Activated CD4-positive, alpha-beta memory T cell treated with anti-CD3 and anti-CD28 coated beads for 36 hours (primary cell): ENCODE measurements at places on chromosomes 6 and 20. TPM values are rescaled to one million over a fixed set of nuclear protein-coding genes. Genes with fewer than 3 reads are reported as not detected.
A peak's percentile ranks its signal among the peaks of the same experiment; 100 is the strongest.

BFSP1 gene
- 0.36 TPM for total RNA-seq

SLPI gene
- not detected for total RNA-seq

DEF6 gene
- 103 TPM for total RNA-seq

VGLL2 gene
- not detected for total RNA-seq

BPIFA1 gene
- not detected for total RNA-seq

DNA sequence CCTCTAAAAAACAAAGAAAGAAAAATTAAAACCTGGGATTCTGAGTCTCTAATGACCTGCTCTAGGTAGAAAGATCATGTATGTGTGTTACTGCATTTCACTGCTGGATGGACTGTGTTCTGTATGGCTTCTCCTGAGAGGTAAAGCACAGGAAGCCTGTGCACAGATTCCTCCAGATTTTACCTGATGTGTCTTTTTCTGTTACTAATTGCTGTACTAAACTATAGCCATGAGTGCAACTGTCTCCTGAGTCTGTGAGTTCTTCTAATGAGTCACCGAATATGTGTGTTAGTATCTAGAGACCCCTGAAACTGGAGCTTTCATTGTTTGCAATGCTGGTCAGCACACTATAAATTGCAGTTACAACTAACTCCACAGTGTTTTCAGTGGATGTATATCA is 270.8 kb downstream of the CDKAL1 start:
- no peak for DNase-seq

GRCh38 chr6:97669191-97670031 is 386.4 kb upstream of the MMS22L start:
- DNase-seq = peak; percentile 51

DNA sequence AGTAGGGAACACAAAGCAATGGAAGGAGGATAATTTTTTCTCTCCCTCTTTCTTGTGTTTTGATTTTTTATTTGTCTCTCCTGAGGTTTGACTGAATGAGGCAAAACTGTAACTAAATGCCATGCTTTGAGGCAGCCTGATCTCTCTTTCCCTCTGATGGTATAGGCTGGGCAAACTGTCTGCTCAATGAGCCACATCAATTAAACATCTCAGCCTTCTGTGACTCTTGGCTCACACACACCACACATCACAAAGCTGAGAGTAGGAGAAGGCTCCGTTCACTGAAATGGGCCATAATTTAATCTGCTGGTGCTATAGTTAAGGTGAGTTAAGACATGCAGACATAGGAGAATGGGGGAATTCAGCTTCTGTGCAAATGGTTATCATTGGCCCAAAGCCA is 28.1 kb upstream of the SCGN start:
- DNase-seq = no peak

DNA sequence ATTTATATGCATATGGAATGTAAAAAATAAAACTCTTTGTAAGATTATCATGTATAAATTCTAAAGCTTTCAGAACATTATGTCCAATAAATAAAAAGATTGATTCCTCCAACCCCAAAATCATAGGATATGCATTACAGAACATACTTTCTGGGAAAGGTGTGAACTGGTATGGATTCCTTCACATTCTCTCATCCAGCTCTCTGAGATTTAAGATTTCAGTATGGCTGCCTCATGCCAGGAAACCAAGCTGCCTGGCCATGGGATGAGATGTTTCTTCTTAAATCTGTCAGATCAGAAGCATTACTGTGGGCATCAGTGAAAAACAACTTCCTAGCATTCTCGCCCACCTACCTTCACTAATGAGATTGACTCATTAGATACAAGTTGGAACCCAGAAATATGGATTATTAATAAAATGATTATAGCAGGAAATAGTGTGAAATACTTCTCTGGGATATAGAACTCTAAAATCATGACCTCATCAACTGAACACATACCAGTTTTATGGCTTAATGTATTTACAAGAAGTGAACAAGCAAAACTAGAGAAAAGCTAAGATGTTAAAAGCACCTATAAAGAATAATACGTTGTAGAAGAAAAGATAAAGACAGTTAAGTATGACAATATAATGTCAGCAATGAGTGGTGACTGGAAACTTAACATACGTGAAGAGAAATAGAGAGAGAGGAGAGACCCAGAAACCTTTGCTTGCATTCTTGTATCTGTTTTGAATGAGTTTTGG is 171.6 kb upstream of the PHACTR1 start:
- no peak for DNase-seq

- no peak for DNase-seq
These were observed 56.2 kb upstream of the MANEA start for GRCh38 chr6:95521181-95521580.
